ENCODE measurements at places on chromosomes 6 and 20.

- no peak for DNase-seq
Observed at GRCh38 chr6:100261486-100261885, 203.2 kb downstream of the SIM1 start.

- no peak for DNase-seq
Observed at GRCh38 chr20:36408219-36408618, 102.1 kb downstream of the DLGAP4 start.

- no peak for DNase-seq
Observed at GRCh38 chr6:21181866-21182265, 411.7 kb upstream of the SOX4 start.

- no peak for DNase-seq
Observed at GRCh38 chr6:13013681-13014503, 297.3 kb downstream of the PHACTR1 start.

GRCh38 chr6:158877716-158878115, 58.5 kb upstream of the EZR start:
- DNase-seq, result no peak

- no peak for DNase-seq
Observed at GRCh38 chr6:16967470-16967817, 134.4 kb upstream of the STMND1 start.

DNA sequence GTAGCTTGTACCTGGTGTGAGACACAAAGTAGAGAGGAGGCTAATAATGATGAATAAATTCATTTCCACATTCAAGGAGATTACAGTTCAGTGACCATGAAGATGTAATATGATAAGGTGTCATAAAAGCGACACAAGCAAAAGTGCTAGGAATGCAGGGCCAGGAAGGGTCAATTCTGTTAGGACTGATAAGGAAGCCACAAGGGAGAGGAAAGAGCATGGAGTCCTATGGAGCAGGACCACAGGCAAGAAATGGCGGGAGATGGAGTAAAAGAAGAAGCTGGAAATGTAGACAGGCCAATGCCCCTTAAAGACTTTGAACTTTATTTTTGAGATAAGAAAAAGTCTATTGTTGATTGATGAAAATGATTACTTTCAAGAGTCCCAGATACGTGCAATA, 161.8 kb upstream of the KCNK16 start:
- no peak for DNase-seq

- no peak for DNase-seq
Observed at GRCh38 chr6:155676346-155676745, 220.7 kb upstream of the NOX3 start.

DNA sequence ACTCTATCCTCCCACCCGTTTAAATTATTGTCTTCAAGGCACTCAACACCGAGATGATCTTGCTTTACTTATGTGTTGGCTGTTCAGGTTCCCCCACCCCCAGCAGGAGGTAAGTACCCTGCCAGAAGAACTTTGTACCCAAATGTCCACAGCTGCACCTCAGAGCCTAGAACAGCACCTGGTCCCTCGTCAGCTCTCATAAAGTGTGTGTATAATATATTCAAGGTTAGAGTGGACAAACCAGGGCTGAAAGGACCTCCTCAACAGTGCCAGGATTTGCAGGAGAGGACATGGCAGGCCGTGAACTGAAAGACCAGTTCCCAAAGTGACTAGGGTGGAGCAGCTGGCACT, 5.9 kb upstream of the CPXM1 start:
- no peak for DNase-seq

GRCh38 chr6:116472706-116473105, 11.5 kb downstream of the CALHM6 start:
- no peak for DNase-seq

DNA sequence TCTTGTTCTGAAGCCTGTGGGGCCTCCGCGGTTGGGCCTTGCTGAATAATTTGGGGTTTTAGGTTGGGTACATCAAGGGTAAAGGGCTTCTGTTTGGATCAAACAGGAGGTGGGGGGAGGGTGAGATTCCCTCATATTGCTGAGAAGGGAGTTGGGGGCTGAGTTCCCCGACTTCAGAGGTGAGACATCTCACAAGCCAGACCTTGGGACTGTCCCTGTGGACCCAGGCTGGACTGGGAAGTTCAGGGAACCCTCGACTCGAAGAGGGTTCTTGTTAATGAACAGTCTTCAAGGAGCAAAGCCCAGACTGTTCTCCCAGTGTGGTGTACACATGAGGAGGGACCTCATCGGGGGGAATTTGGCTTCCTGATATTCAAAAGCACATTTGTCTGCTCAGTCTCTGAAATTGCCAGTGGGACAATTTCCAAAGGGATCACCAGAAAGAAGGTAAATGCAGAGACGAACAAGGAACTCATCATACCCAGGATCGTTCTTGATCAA, 118.5 kb downstream of the SYCP2 start:
- no peak for DNase-seq

DNA sequence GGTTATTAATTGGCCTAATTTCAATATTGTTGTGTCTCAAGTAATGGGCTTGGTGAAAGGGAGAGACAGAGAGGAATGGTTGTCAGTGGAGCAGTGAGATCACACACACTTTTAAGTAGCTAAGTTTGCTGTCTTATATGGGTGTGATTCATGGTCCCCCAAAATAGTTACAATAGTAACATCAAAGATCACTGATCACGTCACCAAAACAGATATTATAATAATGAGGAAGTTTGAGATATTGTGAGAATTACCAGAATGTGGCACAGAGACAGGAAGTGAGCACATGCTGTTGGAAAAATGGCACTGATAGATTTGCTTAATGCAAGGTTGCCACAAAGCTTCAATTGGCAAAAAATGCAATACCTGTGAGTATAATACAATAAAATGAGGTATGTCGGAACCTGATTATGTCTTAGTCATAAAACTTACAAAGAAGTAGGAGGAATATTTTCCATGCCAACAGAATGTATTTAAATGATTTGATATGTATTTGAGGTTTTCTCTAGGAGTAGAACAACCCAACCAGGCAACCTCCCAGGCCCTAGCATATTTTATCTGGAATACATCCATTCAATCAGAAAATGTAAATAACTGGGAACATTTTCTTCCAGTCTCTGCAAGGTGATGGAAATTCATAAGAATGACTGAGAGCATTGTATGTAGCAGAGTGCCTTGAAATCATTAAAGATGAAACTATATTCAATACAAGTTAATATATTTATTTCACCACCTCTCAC, 167.8 kb downstream of the CARMIL1 start:
- DNase-seq, result no peak

- DNase-seq, result no peak
Observed at GRCh38 chr6:152976749-152977148, 6.1 kb downstream of the FBXO5 start.

DNA sequence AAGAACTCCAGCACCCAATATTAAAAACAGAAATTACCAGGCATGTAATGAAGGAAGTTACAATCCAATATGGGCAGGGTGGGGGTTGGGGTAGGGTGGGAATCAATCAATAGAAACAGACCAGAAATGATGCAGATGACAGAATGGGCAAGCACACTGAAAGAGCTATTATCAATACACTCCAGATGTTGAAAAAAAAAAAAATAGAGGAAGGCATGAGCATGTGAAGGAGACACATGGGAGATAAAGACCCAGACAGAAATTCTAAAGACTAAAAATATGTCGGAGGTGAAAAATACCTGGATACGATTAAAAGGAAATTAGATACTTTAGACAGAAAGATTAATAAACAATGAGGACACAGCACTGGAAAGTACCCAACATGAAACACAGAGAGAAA, 19.1 kb upstream of the ZC3H12D start:
- DNase-seq, result no peak

DNA sequence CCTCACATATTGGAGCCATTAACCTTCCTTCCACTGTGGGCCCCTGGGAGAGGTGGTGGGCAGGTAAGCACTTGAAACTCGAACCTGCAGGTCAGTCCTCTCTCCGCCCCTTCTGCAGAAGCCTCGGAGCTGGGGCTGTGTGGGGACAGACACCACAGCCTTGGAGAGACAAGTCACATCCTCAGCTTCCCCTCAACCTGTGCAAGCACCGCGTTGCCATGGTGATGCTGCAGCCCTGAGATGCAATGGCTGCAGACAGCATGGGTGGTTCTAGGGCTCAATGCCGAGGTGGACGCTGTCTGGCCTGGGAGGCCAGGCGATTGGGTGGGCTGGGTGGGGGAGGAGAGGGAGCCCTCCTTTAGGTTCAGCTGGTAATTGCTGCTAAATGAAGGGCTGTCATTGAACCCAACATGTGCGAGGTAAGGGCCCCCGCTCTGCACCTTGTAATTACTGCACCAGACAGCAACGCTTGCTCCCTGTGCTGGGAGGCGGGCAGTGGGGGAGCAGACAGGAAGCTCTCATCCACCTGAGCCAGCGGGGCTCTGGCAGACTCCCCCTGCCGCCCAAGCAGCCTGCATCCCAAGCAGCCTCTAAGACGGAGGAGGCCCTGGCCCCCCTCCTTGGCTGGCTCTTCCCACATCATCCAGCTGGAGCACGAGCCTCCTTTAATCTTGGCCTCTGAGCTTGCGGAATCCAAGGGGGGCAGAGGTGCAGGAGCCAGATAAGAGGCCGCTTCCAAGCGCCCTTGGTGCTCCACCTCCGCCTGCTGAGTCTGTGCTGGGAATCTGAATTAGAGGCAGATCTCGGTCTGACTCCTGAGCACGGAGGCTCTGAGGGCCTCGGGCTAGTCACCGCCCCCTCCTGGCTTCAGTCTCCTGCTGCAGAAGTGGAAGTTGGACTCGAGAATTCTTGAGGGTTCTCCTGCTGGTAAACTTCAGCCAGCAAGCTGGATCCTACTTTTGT, 39.8 kb upstream of the CDH22 start:
- DNase-seq, result peak; percentile 27

DNA sequence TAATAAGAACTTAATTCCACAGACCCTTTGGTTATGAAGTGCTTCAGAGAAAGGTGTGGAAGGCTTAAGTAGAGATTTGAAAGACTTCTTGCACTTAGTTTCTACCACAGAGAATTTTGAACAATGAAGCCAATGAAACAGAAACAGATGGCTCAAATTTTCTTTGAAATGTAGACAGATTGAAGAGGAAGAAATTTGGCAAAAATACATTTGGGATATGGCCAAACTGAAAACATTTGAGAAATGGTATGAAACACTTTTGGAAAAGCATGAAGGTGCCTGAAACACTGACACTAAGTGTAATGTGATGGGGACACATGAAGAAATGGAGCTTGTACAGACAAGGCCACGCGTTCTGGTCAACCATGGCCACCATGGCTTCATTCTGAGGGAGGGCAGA, 272.4 kb upstream of the EXOC2 start:
- DNase-seq, result no peak

GRCh38 chr6:3108746-3109414, 9.6 kb upstream of the BPHL start:
- no peak for DNase-seq

- DNase-seq, result no peak
Observed at GRCh38 chr6:111718326-111718725, 112.6 kb upstream of the TRAF3IP2 start.

DNA sequence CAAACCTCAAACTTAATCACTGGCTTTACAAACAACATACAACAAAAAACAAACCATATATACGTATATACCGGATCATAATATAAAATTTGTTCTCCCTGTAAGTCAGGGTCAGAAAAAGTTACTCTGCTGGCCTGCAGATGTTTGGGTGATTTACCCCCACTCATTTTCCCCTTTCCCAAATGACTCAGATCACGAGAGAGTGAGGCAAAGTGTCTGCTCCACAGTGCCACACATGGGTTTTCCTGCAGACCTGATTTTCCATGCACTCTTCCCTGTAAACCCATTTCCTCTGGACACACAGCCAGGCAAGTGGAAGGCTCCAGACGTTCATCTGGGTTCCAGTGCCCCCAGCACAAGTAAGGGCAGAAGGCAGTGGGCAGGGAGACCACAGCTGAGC, 23.5 kb downstream of the GFOD1 start:
- no peak for DNase-seq

Data from hypothalamus (tissue), 51 donors.